ENCODE measurements at places on chromosomes 3 and 15. TPM values are rescaled to one million over a fixed set of nuclear protein-coding genes. Genes with fewer than 3 reads are reported as not detected.
A peak's percentile ranks its signal among the peaks of the same experiment; 100 is the strongest.

SLC24A5 gene
- not detected for total RNA-seq

RFTN1 gene
- total RNA-seq: 3.9 TPM

CXCR6 gene
- not detected for total RNA-seq

- no peak for DNase-seq
Observed at GRCh38 chr3:31349001-31349748, 183.6 kb upstream of the STT3B start.

DNA sequence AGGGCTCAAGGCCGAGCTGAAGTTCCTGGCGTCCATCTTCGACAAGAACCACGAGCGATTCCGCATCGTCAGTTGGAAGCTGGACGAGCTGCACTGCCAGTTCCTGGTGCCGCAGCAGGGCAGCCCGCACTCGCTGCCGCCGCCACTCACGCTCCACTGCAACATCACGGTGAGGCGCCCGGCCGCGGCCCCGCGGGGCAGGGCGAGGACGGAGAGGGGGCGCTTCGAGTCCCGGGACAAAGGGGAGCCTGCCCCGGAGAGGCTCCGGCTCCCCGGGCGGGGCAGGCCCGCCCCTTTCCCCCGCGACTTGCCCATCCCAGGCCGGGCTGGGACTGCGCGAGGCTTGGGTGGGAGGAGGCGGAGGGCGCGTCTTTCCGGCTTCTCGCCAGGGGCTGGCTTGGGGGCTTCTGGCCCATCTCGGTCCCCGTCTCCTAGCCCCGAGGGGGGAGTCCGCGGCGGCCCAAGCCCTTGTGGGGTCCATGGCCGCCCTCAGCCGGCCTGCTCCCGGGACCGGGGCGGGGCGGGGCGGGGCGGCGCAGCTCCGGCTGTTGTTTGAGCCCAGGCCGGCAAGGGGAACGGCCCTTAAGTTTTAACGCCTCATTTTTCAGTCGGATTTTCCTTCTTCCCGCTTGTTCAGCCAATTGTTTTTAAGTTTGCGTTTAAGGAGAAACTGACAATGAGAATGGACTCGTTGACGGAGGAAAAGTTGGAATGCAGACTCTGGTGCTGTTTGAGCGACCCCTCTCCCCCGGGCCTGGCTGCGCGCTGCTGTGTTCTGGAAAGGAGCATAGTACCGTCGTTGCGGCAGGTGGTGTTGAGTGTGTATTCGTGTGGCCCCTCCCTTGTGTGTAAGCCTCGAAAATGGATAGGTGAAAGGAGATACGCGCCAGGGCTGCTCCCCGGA is 683 bp downstream of the UBE2Q2 start:
- DNase-seq: no peak

DNA sequence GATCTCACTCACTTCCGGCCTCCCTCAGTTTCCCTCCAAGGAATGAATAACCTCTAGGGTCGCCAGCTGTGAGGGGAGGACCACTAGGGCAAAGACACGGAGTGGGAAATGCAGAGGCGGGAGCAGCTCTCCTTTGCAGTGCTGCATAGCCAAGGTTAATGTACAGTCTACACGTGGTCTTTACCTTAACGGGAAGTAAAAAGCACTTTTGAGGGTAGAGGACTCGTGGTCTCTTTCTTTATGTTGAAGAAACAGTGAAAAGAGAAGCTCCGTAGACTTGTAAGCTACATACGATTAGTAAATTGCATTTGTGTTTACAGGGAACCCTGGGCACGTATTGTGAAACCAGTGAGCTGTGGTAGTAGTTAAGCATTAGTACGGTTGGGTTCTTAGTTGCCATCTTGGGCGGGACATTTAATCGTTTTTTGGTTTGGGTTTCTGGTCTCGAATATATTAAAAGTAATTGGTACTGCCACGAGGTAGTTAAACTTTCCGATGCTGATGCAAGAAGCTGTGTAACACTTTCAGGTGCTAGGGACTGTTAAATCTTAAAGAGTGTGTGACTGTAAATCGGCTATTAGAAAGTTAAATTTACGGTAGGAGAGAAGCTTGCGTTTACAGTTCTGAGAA is 828 bp downstream of the U2SURP start:
- no peak for DNase-seq

- no peak for DNase-seq
Observed at GRCh38 chr3:104126864-104127553, 1239.7 kb upstream of the ALCAM start.

- peak; percentile 54 for DNase-seq
Observed at GRCh38 chr3:139202226-139202958, 141.4 kb upstream of the MRPS22 start.

- DNase-seq: no peak
Observed at GRCh38 chr3:53707222-53707621, 139.0 kb downstream of the CHDH start.

GLT8D1 gene
- 42.1 TPM for total RNA-seq

SERINC4 gene
- 0.12 TPM for total RNA-seq

ACKR2 gene
- total RNA-seq: 0.76 TPM

Measured in HCT116 (cell line).